Activated CD4-positive, alpha-beta T cell treated with anti-CD3 and anti-CD28 coated beads, Interleukin-10, Interleukin-2, amounts not matched to agents 100 ng/mL and 50 ng/mL, durations not matched to agents 16 hours and 8 hours (primary cell): ENCODE measurements at places on chromosomes 2 and 18.

GRCh38 chr2:184004289-184004947 is 593.9 kb upstream of the ZNF804A start:
- DNase-seq: no peak

DNA sequence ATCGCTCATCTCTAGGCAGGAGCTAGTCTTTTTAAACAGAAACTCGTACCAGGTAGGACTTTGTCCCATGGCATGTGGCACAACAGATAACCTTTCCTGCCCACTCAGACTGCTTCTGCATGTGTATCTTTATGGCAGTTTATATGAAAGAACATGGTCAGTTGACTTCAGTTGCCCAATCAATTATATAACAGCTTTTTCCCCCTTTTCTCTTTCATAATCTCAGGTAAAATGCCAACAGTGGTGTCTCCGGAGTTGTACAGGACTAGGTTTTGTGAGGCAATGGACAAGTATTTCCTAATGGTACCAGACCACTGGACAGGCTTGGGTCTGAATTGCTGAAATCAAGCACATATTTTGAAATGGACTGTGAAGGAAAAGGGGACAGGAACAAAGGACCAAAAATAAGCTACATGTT is 51.6 kb upstream of the PTH2R start:
- no peak for DNase-seq

- no peak for DNase-seq
Measured at GRCh38 chr2:109066917-109067597, 61.9 kb upstream of the SH3RF3 start.

GRCh38 chr18:37565977-37566478 is 430 bp upstream of the CELF4 start:
- DNase-seq: no peak

- no peak for DNase-seq
Measured at GRCh38 chr2:231429152-231429551, 33.6 kb downstream of the B3GNT7 start.

DNA sequence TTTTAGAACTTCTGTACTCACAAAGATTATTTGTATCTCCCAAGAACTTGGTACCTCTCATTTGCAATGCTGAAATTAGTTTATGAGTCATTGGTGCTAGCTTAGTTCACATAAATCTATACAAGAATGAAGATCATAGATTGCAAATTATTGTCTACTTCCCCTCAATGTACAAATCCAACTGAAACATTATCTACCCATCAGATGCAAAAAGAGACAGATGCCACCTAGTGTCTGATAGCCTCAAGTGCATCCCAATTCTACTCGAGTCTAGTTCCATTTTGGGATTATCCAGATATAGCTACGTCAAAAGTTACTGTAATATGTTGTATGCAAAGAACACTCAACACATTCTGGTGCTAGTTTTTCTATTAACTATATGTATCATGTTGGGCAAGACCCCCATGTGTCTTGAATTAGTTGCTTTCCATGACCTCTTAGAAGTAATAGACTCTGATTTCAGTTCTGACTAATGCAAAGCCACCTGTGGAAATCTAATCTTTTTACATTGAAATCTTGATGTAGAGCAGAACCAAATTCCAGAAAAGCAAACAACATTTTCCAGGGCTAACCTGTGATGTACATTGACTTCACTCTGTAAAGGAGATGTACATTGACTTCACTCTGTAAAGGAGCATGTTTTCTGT is 210.0 kb downstream of the RBM43 start:
- DNase-seq: peak; percentile 44
